ENCODE measurements at places on chromosomes 2 and 18. TPM values are rescaled to one million over a fixed set of nuclear protein-coding genes. Genes with fewer than 3 reads are reported as not detected.

GRCh38 chr18:60113396-60113795 lies 213.6 kb downstream of the PMAIP1 start:
- H3K27ac ChIP-seq: no peak overlapping the region
- H3K4me1 ChIP-seq: no peaks in the 10 kb centered on the region
- no peaks in the 10 kb centered on the region for H3K27me3 ChIP-seq
- H3K36me3 ChIP-seq: no peaks in the 10 kb centered on the region
- no peak for DNase-seq

- peaks cover 6% of the 10 kb centered on the region for H3K27me3 ChIP-seq
- no peak overlapping the region for H3K27ac ChIP-seq
- peak; percentile 38 for DNase-seq
- peaks cover 5% of the 10 kb centered on the region for H3K4me1 ChIP-seq
- no peak overlapping the region for H3K4me3 ChIP-seq
These were observed 3.8 kb upstream of the ADRA2B start for GRCh38 chr2:96120091-96120720.

- peaks cover 87% of the 10 kb centered on the region for H3K36me3 ChIP-seq
- no peak for DNase-seq
- H3K27me3 ChIP-seq: no peaks in the 10 kb centered on the region
- H3K27ac ChIP-seq: no peak overlapping the region
- no peak overlapping the region for H3K4me3 ChIP-seq
- no peaks in the 10 kb centered on the region for H3K4me1 ChIP-seq
These were observed 113.0 kb downstream of the PTRHD1 start for GRCh38 chr2:24680196-24680595.

- H3K27me3 ChIP-seq: no peaks in the 10 kb centered on the region
- no peaks in the 10 kb centered on the region for H3K36me3 ChIP-seq
- no peaks in the 10 kb centered on the region for H3K4me1 ChIP-seq
- DNase-seq: no peak
- H3K27ac ChIP-seq: no peak overlapping the region
These were observed 129.8 kb downstream of the BCL2L11 start for GRCh38 chr2:111250448-111251030.

CSRNP3 gene
- 4.8 TPM for total RNA-seq

ITGA4 gene
- total RNA-seq: 207 TPM

LRP2 gene
- total RNA-seq: not detected

All from spleen (tissue), 13 donors.